ENCODE measurements at places on chromosomes 7 and 10.

DNA sequence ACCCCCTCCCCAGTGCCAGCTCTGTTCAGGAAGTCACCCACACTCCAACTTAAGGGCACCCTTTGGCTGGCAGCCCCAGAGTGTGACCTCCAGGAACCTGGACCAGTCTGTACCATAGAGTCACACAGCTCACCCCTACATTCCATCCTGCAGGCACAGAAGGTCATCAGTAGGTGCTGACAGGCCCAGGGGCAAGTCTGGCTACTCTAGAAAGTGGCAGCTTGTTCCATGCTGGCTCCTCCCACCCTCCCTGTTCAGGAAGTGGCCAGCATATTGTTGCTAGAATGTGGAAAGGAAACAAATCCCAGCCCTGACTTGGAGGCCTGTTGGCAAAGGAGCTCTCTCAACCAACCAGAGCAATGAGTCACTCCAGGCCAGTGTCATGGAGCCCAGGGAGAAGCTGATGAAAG is 3.2 kb upstream of the NCOA4 start:
- H3K27ac ChIP-seq, result no peak overlapping the region
- no peak overlapping the region for H3K4me3 ChIP-seq
- no peaks in the 10 kb centered on the region for H3K27me3 ChIP-seq
- no peak for DNase-seq
- no peaks in the 10 kb centered on the region for H3K36me3 ChIP-seq

GRCh38 chr7:131249003-131249402 is 78.7 kb upstream of the MKLN1 start:
- H3K36me3 ChIP-seq, result no peaks in the 10 kb centered on the region
- peak overlapping the region; percentile 61 for H3K27ac ChIP-seq
- DNase-seq, result no peak
- no peaks in the 10 kb centered on the region for H3K4me1 ChIP-seq

- H3K4me3 ChIP-seq, result peak overlapping the region; percentile 59
- H3K27ac ChIP-seq, result peak overlapping the region; percentile 78
- DNase-seq, result no peak
- H3K4me1 ChIP-seq, result peaks cover 25% of the 10 kb centered on the region
- no peaks in the 10 kb centered on the region for H3K27me3 ChIP-seq
- H3K36me3 ChIP-seq, result no peaks in the 10 kb centered on the region
These were observed 1.7 kb downstream of the SORBS1 start for GRCh38 chr10:95559471-95559870.

GRCh38 chr7:25296086-25296485 is 67.8 kb upstream of the NPVF start:
- no peaks in the 10 kb centered on the region for H3K36me3 ChIP-seq
- DNase-seq, result no peak
- H3K4me1 ChIP-seq, result no peaks in the 10 kb centered on the region
- no peaks in the 10 kb centered on the region for H3K27me3 ChIP-seq
- no peak overlapping the region for H3K4me3 ChIP-seq
- no peak overlapping the region for H3K27ac ChIP-seq

GRCh38 chr10:26840938-26841732 is 19.6 kb downstream of the ABI1 start:
- DNase-seq, result no peak
- H3K4me1 ChIP-seq, result peaks cover 19% of the 10 kb centered on the region
- H3K27ac ChIP-seq, result no peak overlapping the region

DNA sequence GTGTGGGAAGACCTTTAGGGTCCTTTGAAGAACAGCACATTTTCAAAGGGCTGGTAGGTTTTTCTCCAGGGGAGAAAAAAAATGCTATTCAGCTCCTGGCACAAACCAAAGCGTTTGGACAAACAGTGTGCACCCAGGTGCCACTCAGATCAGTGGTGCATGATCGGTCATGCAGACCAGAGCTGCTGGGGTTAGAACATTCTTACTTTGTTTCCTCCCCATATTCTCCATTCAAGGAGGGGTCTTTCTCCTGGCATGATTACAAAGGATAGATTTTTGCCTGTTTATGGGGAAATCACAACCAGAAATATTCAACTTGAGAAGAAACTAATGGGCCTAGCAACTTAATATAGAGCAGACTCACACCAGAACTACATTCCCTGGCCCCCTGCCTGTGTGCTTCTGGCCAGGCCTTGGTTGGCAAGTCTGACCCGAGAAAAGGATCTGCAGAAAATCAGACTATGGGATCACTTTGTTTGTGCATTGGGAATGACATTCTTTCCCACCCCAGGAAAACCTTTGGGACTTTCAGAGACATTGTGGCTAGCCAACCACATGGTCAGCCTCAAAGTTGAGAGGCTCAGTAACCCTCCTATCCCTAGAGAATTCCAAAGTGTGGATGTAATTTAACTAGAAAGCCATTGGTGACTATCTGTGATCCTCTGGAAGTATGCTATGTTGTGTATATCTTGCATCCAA is 82.3 kb upstream of the FGL2 start:
- no peaks in the 10 kb centered on the region for H3K27me3 ChIP-seq
- peaks cover 7% of the 10 kb centered on the region for H3K4me1 ChIP-seq
- H3K27ac ChIP-seq, result no peak overlapping the region
- no peak overlapping the region for H3K4me3 ChIP-seq
- H3K36me3 ChIP-seq, result no peaks in the 10 kb centered on the region

- H3K4me1 ChIP-seq, result peaks cover 49% of the 10 kb centered on the region
- H3K27me3 ChIP-seq, result no peaks in the 10 kb centered on the region
- no peak overlapping the region for H3K27ac ChIP-seq
- peak overlapping the region; percentile 26 for H3K4me3 ChIP-seq
- DNase-seq, result no peak
- no peaks in the 10 kb centered on the region for H3K36me3 ChIP-seq
These were observed 9.5 kb downstream of the GLI3 start for GRCh38 chr7:42227541-42227935.

GRCh38 chr7:112162142-112162766 is 43.9 kb downstream of the DOCK4 start:
- H3K4me3 ChIP-seq, result no peak overlapping the region
- peaks cover 9% of the 10 kb centered on the region for H3K4me1 ChIP-seq
- no peaks in the 10 kb centered on the region for H3K27me3 ChIP-seq

GRCh38 chr10:71344154-71344925 is 25.3 kb downstream of the SLC29A3 start:
- H3K27me3 ChIP-seq, result no peaks in the 10 kb centered on the region
- H3K36me3 ChIP-seq, result no peaks in the 10 kb centered on the region
- no peak overlapping the region for H3K4me3 ChIP-seq
- no peaks in the 10 kb centered on the region for H3K4me1 ChIP-seq
- no peak overlapping the region for H3K27ac ChIP-seq
